ENCODE measurements at places on chromosomes 2 and 18.
A peak's percentile ranks its signal among the peaks of the same experiment; 100 is the strongest.

GRCh38 chr2:113200736-113201490 is 27.1 kb downstream of the PSD4 start:
- DNase-seq: no peak

- DNase-seq: no peak
Observed at GRCh38 chr2:138094031-138094430, 129.8 kb downstream of the HNMT start.

DNA sequence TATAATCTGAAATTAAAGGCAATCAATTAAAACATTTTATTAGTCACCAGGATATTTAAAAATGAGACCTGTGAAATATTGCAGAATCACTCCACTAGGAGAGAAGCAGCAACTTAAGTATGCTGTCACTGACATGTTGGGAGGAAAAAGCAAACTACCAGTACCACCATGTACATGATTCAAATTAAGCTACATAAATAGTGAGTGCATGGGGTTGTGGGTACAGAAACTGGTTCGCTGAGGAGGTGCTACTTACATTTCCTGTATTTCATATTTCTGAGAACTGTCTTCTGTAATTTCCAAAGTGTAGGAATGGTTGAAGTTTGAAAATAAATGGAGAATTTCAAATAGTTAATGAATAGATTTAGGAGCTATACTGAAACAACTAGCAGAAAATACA is 7.9 kb upstream of the NR4A2 start:
- no peak for DNase-seq

DNA sequence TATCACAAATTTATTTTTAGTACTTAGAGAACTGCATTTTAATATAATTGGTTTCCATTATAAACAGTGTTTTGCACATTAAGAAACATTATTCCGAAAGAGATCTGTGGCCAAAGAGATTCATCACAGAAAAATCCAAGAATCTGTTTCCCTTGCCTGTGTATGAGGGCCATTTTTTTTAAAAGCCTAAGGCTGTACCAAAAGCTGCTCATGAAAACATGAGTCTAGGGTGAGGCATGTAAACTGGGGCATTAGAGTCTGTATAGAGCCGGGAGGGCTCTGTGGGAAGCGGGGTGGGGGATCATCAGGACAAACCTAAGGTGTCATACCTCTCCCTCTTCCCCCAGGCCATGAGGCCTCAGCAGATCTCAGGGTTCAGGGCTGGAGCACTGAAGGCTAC is 223.8 kb downstream of the FBXO15 start:
- DNase-seq: no peak

- DNase-seq: no peak
Observed at GRCh38 chr2:154978710-154979109, 280.2 kb downstream of the KCNJ3 start.

DNA sequence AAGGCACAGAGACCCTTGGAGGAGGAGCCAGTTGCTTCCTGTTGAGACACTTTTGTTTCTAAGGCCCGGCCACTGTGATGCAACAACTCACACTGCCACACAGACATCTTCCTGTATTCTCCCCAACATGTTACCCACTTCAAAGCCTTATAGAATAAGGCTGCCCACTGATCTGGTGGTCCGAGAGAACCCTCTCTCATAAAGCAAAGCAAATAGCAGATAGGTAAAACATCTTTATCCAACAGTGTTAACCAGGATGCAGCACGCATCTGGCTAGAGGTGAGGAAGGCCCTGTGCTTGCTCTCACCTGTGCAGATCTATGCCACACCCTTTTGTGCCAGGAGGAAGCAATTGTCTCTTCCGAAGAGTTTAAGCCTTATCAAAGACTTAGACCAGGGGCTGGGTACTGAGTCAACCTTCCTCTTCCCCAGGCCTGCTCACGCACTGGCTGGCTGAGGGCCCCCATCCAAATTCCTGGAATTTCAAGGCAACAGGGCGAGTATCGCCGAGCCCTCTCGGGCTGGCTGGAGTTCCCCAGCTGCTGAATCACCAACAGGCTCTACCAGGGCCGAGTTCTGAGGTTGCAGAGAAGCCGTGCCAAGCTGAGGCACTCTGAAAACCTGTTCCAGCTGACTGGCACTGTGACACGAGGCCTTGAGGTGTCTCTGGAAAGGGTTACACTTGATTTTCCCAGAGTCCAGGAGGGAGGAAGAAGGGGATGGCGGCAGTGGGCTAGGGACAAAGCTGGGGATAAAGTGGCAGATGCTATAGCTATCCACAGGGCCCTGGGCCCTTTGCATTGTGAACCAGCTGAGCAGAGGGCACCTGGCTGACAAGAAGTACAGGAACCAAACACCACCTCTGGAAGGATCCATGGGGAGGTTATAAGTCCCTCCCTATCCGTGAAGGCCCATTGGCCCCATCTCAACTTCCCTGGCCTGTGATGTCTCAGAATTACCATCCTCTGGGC is 29.3 kb downstream of the TGFA start:
- peak; percentile 73 for DNase-seq

- DNase-seq: no peak
Observed at GRCh38 chr2:164840458-164840929, 1.1 kb downstream of the COBLL1 start.

- no peak for DNase-seq
Observed at GRCh38 chr2:141767051-141767450, 363.8 kb downstream of the LRP1B start.

DNA sequence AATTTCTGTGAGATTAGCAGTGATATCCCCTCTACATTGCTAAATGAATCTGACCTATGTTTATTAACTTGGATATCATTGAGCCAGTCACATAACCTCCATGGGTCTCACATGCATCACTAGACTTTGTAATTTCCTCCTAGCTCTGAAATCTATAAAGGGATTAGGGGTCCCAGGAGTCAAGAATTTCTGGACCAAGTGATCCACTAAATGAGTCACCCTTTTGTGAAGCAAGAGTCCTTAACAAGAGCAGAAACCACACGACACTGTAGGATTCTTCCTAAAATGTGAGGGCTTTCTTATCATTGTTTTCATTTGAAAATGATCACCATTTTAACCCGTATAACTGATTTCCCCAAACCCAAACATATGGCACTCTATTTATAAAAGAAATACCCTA is 90.3 kb downstream of the DHRS9 start:
- no peak for DNase-seq

DNA sequence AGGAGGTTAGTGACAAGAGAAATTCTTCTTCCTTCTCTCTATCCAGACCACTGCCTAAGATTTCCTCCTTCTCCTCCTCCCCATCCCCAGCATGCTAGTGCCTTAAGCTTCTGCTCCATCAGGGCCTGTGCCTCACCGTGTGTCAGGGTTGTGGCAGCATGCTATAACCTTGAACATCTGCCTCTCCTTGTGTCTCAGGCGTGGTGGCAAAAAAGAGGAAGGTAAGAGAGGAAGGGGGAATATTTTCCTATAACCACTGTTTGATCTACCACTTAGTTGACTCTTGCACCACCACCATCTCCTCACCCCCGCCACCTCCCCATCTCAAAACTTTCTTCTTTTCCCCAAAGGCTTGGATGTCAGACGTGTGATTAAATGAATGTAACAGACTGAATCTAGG is 38.3 kb upstream of the PEX13 start:
- peak; percentile 37 for DNase-seq

- DNase-seq: no peak
Observed at GRCh38 chr2:227340106-227340505, 15.1 kb downstream of the MFF start.

GRCh38 chr2:108304975-108305374 is 16.3 kb downstream of the SULT1C2 start:
- DNase-seq: no peak

- DNase-seq: no peak
Observed at GRCh38 chr2:102056079-102056581, 64.4 kb downstream of the IL1R2 start.

- DNase-seq: no peak
Observed at GRCh38 chr2:30315391-30316063, 84.2 kb downstream of the LBH start.

GRCh38 chr2:235047171-235048160 is 95.6 kb downstream of the SH3BP4 start:
- no peak for DNase-seq

DNA sequence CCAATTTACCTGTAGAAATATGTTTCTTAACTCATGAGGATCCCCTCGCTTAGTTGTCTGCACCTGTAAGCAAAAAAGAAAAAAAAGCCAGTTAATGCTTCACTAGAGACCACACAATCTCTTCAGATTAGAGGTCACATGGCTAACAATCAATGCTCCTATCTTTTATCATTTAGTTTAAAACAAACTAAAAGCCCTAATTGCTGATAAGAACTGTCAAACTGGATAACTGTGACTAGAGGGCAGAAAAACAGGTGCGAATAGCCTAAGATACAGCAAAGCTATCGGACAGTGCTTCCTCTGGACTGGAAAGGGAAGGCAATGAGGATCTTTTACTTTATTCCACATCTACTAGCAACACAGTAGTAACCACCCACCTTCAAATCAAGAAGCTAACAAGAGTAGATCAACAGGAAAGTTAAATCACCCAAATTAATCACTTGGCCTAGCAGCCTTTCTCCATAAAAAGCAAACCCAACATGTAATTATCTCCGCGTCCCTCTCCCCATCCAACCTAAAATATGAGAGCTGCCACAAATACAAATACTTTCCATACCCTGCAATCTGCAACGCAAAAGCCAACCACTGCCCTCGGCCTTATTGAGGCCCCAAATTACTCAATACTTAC is 734 bp downstream of the SLC25A12 start:
- peak; percentile 11 for DNase-seq

DNA sequence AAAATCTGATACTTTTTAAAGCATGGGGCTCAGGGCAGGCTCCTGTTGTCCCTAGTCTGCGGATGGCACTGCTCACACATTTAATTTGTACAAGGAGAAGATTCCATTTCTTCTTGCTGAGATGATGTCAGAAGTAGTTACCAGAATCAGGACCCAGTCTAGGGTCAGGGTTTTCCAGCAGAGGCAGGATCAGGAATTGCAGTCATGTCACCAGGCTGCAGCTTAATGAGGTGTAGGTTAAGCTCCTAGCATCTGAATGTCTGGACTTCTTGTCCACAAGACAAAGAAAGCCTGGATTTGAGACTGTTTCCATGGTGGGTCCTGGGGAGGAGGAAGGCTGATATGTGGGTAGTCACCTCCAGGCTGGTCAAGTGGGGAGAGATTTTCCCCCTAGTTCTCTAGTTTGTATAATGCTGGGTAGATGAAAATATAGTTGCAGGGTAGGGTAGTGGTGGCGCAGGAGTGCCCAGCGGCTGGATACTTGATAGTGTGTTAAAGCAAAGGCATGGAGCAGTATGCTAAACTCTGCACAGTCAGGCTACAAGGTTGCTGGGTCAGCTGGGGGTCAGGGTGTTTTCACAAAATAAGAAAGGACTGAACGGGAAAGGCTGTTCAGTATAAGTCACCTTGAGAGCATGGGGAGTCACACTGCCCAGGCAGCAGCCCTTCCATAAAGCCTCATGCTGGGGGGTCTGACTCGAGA is 148.4 kb downstream of the PRKCE start:
- no peak for DNase-seq

DNA sequence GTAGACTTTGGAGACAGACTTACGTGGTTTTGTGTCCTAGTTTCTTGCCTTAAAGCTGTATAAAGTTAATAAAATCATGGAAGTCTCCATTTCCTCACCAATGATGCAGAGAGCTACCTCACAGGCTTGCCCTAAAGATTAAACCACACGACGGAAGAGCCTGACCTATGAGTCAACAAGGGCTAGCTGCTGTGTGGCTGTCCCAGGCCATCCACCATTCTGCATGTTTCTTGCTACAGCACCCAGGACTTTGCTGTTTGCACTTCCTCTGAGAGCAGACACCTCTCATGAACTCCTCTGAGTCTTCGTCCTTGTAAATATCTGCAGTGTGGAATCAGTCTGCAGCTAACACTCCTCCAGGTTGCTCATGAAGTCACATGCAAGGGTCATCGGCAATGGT is 160.0 kb upstream of the TRIB2 start:
- peak; percentile 22 for DNase-seq

- no peak for DNase-seq
Observed at GRCh38 chr18:23897291-23897690, 117.3 kb upstream of the TTC39C start.

GRCh38 chr2:152307863-152308262 is 27.1 kb upstream of the FMNL2 start:
- no peak for DNase-seq

DNA sequence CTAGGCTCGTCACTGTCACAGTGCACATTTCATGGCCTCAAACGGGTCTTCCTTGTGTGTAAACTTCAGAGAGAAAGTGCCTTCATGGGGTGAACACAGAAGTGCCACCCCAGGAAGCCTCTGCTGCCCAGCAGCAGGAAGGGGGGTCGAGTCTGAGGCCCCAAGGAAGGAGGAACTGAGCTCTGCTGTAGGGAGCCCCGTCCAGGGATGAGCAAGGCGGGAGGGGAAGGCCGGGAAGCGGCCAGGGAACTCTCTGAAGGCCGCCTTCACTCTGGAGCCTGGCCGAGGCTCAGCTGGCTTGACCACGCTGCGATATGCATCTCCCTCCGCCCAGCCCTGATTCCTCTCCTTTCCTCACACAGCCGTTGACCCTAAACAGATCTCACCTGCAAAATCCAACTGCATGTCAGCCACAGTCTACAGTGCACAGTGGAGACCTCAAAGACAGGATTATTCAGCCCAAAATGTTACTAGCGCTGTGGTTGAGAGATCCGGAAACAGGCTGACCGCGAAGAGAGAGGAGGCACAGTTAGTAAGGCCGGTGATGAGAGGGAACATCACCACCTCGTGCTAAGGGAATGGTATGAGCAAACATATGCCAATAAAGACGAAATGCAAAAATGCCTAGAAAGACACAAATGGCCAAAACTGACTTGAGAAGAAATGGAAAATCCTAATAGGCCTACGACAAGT is 34.2 kb upstream of the CTDP1 start:
- no peak for DNase-seq

DNA sequence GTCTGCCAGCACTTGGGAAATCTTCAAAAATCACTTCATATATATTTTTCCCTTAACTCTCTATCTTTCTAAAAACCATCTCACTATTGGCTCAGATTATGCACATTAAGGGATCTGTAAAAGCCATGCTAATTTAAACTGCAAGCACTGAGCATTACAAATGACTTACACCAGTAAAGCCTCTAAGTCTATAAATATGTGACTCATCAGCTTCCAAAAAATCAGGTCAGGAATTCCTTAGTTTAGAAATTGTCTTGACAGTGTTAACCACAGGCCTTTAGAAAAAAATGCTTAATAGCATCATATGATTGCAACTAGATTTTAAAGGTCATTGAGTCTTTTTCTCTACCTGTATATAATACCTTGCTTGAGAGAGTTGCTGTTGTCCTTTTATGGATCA is 1113.6 kb upstream of the PIK3C3 start:
- no peak for DNase-seq

DNA sequence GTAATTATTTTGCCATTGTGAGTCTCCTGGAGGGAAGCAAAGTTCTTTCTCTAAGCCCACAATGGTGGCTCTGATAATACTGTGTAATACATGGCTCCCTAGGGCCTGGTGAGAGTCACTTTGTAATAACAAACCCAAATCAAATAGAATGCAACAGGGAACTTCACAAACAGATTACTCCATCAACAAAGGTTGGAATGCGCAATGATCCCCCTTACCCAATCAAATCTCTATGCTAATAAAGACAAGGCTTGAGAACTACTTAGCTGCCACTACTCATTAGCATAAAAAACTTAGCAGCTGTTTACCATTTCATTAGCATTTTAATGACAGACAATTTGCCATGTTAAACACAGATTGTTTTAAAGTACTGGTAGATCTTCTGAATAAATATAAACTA is 285.6 kb upstream of the SESTD1 start:
- DNase-seq: no peak
